BJ (cell line): ENCODE measurements at places on chromosomes 2 and 18.
A peak's percentile ranks its signal among the peaks of the same experiment; 100 is the strongest.

DNA sequence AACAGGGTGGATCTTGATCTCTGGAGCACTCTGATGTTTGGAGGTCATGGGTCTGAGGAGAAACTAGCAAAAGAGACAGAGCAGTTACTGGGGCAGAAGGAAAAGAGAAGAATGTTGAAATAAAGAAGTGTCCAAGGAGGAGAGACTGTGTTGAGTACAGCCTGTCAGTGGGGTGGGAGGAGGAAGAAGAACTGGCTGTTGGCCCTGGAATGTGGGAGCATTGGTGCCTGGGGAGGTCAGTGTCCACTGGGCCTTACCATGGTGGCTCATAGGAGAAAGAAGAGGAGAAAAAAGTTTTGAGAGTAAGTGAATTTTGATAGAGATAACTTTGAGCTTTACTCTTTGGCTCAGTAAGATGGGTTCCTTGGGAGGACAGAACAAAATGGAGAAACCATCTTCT lies 499.0 kb downstream of the TXNL1 start:
- DNase-seq, result no peak

DNA sequence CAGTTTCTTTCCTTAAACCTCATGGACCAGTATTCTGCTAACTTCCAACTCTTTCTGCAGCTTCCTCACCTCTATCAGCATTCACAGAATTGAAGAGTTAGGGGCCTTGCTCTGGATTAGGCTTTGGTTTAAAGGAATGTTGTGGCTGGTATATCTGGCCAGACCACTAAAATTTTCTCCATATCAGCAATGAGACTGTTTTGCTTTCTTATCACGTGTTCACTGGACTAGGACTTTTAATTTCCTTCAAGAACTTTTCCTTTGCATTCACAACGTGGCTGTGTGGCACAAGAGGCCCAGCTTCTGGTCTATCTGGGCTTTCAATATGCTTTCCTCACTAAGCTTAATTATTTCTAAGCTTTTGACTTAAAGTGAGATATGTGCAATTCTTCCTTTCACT lies 33.4 kb downstream of the SP3 start:
- no peak for DNase-seq

DNA sequence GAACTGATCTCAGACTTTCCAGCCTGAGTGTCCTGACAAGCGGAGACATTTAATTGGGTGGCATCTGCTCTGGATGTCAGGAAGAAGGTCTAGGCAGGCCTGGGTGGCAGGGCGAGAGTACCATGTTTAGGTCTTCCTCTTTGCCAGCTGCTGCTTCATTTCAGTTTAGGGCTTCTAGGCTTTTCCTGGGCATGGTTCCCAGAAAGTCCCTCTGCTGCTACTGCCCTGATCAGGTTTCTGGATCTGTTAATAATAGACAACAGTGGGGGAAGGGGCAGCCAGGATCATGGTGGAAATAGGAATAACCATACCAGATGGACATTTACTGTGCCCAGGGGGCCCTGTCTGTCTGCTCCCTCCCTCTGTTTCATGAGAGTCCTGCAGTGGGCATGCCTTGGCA lies 2.3 kb upstream of the PLCD4 start:
- DNase-seq, result no peak

GRCh38 chr2:98775146-98775986 lies 44.4 kb upstream of the MGAT4A start:
- no peak for DNase-seq

DNA sequence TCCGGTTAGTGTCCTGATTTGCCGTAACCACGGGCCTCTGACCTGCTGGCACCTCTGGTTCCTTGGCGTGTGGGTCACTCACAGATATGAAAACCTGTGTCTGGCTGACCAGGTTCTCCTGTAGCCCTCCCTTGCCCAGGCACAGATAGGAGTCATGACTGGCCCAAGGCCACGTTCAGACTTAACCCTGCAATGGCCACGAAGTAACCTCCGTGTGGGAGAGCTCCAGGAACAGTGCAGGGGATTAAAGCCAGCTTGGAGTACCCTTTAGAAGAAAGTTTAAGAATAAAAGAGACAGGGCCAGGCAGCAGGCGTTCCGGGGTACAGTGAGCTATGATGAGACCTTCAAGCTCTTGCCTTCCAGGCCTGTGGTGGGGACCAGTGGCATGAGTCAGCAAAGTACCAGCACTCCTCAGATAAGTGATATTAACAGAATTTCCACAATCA lies 25.5 kb downstream of the CENPO start:
- DNase-seq, result no peak

DNA sequence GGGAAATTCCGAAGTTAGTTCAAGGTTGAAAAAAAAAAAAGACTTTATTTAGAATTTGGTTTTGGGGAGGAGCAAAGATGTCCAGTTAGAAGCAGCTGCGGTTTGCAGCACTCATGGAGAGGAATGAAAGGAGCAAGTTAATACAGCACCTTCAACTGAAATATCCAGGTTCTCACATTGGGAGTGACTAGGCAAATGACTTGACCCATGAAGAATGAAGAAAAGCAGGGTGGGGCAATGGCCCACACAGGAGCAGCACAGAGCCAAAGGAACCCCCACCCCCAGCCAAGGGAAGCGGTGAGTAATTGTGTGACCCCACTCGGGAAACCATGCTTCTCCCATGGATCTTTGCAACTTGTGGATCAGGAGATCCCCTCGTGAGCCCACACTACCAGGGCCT lies 32.8 kb downstream of the ZNF892 start:
- no peak for DNase-seq

- DNase-seq, result no peak
Measured at GRCh38 chr2:27081984-27082772, 3.8 kb downstream of the EMILIN1 start.

- DNase-seq, result no peak
Measured at GRCh38 chr2:6812857-6813530, 52.7 kb downstream of the CMPK2 start.

DNA sequence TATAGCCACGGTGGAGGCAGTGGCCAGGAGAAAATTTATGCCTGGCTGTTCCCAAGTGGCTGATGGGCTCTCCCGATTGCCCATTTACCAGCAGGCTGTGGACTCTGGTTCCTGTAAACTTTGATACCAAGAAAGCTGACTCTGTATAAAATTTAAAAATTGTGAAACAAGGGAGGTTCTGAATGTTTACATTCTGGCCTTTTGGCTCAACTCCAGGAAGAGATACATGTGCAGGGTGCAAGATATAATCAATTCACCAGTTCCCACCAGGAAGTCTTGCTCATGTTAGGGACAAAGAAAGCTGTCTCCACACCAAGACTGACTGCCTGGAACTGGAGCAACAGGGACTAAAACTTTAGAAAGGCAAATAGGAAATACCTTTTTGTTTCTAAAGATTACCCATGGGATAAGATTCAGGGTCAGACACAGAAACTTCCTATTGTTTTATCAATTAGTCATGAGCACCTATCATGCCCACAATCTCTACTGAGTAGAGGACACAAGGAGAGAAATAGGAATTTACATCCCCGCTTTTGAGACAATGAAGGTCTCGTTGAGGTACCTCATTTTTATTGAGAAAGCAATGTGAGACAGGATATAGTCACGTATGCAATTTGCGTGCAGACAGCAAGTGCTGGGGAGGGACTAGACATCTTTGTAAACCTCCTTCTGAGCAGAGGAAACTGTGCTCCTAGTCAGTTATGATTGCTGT lies 123.5 kb downstream of the LIPG start:
- no peak for DNase-seq

GRCh38 chr18:57698571-57699276 lies 77.1 kb upstream of the NARS1 start:
- peak; percentile 40 for DNase-seq

- DNase-seq, result no peak
Measured at GRCh38 chr18:74290021-74290420, 1.7 kb downstream of the CYB5A start.

- DNase-seq, result no peak
Measured at GRCh38 chr2:74007711-74008110, 23.0 kb downstream of the TET3 start.

- no peak for DNase-seq
Measured at GRCh38 chr2:179669196-179669595, 192.2 kb downstream of the ZNF385B start.

DNA sequence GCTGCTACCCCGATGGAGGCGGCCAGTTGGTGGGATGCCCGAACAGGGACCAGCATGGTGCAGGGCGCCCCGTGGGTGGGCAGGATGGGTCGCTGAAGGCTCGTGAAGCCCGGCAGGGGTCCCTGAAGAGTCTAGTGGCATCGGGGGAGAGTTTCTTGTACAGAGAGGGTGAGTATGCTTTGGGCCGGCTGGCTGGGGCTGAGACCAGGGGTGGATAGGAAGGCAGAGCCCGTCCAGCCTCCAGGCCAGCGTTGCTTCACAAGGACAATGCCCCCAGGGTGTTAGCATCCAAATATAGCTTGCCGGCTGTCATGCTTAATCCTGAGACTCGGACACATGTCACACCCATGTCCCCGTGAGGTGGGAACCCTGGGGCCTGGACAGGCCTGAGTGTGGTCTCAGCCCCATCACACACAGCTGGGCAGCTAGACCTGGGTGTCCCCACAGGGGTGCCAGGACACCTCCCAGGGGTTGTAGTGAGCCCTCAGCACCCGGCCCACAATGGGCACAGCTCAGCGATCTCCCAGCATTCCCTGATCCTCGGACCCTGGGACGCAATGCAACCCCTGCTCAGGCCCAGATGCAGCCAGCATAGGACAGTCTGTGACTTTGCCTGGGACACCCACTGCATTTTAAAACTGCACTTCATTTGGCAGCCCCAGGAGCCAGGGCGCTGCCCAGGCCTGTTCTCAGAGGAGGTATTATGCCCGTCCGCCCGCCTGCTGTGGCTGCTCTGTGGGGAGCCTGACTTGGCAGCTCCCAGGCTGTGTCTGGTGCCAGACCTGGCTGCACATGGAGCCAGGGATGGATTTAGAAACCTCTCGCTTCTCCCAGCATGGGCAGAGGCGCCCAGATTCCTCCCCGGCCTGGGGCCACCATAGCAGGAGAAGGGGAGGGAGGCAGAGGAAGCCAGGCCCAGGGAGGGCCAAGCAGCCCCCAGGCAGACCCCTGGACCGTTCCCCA lies 36.4 kb downstream of the RAMP1 start:
- no peak for DNase-seq

- DNase-seq, result no peak
Measured at GRCh38 chr2:110883406-110883805, 151.0 kb downstream of the ACOXL start.

- no peak for DNase-seq
Measured at GRCh38 chr2:200155652-200156051, 150.8 kb upstream of the SPATS2L start.

- no peak for DNase-seq
Measured at GRCh38 chr2:141048951-141049350, 1081.9 kb downstream of the LRP1B start.

- DNase-seq, result peak; percentile 66
Measured at GRCh38 chr2:8680822-8681760, 765 bp upstream of the ID2 start.

DNA sequence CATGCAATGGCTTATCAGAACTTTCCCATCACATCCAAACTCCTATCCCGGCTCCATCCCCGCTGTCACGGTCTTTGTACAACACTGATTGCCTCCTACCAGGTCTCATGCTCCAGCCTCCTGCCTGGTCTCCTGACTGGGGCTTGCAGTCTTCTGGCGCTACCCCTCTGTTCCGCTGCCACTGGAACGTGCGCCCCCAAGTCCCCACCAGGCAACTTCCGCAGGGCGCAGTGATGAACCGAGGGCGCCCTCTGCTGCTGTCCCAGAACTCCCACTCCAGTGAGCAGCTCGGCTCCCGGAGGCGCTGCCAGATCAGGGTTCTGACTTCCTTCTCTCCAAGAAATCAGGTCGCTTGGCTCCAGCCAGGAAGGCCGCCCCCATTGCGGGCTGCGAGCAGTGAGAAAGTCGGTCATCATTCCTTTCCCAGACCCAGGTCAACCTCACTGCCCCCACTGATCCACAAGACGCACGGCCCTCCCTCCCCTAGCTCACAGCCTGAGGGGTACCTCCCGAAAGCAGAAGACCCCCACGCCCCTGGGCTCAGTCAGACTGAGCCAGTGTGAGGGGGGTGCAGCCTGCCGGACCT lies 43.9 kb upstream of the RAB11FIP5 start:
- DNase-seq, result no peak

DNA sequence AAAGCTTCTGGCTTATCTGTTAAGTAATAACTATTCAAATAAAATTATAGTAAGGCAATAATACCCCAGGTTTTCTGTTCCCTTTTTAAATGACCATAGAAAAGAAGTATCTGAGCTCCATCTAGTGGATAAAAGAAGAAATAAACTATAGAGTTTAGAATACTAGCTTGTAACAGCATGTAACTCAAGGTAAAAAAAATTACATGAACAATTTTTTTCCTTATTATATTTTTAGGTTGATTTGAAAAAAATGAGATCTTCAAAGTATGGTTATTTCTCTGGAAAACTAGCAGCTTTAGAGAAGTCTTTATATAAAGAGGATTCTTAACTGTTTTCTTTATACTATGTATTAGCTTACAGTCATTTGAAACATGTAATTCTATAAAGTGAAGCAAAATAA lies 58.1 kb downstream of the NCKAP1 start:
- no peak for DNase-seq

GRCh38 chr2:136468799-136469369 lies 296.5 kb upstream of the THSD7B start:
- no peak for DNase-seq

- no peak for DNase-seq
Measured at GRCh38 chr2:152682663-152683062, 34.6 kb downstream of the PRPF40A start.

DNA sequence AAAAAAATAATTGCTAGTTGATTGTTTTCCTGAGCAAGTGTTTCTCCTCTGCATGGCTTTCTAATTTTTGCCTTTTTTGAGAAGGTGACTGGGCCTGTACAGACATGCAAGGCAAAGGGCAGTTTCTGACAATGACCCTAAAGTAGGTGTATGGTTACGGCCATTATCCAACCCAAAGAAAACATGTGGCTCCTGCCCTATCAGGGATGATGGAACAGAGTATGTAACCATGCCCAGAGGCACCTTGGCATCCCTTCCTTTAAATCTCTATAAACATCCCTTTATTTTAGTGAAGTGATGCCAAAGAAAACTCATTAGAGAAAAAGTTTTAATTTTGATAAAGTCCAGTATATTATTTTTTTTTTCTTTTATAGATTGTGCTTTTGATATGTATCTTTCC lies 217.5 kb downstream of the LPIN1 start:
- DNase-seq, result no peak

GRCh38 chr2:33502025-33502424 lies 25.6 kb downstream of the RASGRP3 start:
- DNase-seq, result no peak

- no peak for DNase-seq
Measured at GRCh38 chr2:170340693-170341068, 162.7 kb downstream of the MYO3B start.

GRCh38 chr2:55026202-55026601 lies 24.0 kb downstream of the RTN4 start:
- no peak for DNase-seq

GRCh38 chr18:71678144-71678543 lies 866.0 kb downstream of the CBLN2 start:
- no peak for DNase-seq
